ENCODE measurements at places on chromosomes 5 and 9.

- DNase-seq = no peak
Observed at GRCh38 chr5:132024117-132024435, 12.6 kb upstream of the ACSL6 start.

GRCh38 chr5:5671823-5672222 is 249.3 kb downstream of the ICE1 start:
- no peak for DNase-seq

DNA sequence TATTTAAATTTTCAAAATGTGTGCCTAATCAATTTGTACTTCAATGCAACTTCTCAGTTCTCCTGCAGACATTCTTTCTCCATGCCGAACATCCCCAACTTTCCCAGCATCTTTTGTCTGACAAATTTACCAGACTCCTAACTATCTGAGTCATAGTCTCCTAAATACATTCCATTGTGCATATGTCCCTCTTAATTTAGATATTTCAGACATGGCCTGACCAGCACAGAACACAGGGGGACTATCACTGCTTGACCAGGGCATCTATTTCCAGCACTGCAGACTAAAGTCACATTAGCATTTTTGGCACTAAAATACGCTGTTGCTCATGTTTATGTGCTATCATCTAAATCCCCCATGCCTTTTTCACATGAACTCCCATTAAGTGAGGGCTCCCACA is 71.9 kb downstream of the ITGA1 start:
- DNase-seq = no peak

DNA sequence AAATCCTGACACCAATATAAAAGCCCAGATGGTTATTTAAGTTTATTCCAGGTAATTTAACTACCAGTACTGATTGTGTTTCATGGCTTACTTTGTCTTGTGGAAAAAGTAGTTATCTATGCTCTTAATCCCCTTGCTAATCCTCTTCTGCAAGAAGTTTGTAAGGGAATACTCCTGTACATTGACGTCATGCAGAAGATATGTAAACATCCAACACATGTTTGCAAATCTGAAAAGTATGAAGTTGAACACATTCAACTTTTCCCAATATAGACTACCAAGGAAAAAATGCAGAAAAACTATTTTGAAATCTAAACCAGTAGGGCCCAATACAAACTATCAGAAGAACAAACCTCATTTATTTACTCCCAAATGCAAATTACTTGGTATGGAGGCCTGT is 56.3 kb upstream of the ELL2 start:
- no peak for DNase-seq

- DNase-seq = no peak
Observed at GRCh38 chr5:36985387-36985786, 108.8 kb downstream of the NIPBL start.

All from stimulated activated CD8-positive, alpha-beta memory T cell treated with anti-CD3 and anti-CD28 coated beads, Interleukin-4, amount 100 ng/mL, for 48 hours (primary cell).